Epithelial cell of alveolus of lung (primary cell): ENCODE measurements at places on chromosomes 4 and X. TPM values are rescaled to one million over a fixed set of nuclear protein-coding genes. Genes with fewer than 3 reads are reported as not detected.

HSFX2 gene
- total RNA-seq: 0.13 and 0.40 TPM in 2 replicates

SLC6A14 gene
- total RNA-seq: under 0.01 TPM in 1 of 2 replicates, not detected in the other

MAGEC2 gene
- total RNA-seq: not detected in 2 replicates

DDIT4L gene
- total RNA-seq: 0.26 and 0.40 TPM in 2 replicates

DGKK gene
- not detected in 2 replicates for total RNA-seq

CXCL10 gene
- total RNA-seq: 3.4 TPM in 1 of 2 replicates, not detected in the other

POU3F4 gene
- not detected in 2 replicates for total RNA-seq

NAP1L5 gene
- 4.7 and 7.3 TPM in 2 replicates for total RNA-seq

RNF212 gene
- not detected in 2 replicates for total RNA-seq

PLAC1 gene
- total RNA-seq: 0.24 and 1.4 TPM in 2 replicates

ETDC gene
- total RNA-seq: not detected in 2 replicates

ZFX gene
- 14.1 and 35.5 TPM in 2 replicates for total RNA-seq

SERPINA7 gene
- total RNA-seq: not detected in 2 replicates

MAP7D3 gene
- total RNA-seq: 7.7 and 12.2 TPM in 2 replicates

PAGE1 gene
- total RNA-seq: not detected in 2 replicates

NBDY gene
- total RNA-seq: 13.6 and 27.9 TPM in 2 replicates

SPANXB1 gene
- total RNA-seq: not detected in 2 replicates

PAPSS1 gene
- 30.6 and 46.9 TPM in 2 replicates for total RNA-seq

CTAG1A gene
- total RNA-seq: not detected in 2 replicates

MAGEA3 gene
- total RNA-seq: not detected in 2 replicates

DCLK2 gene
- 1.8 and 5.0 TPM in 2 replicates for total RNA-seq

CABS1 gene
- not detected in 2 replicates for total RNA-seq

GAGE12F gene
- total RNA-seq: not detected in 2 replicates

DCAF4L1 gene
- total RNA-seq: 0.13 and 0.16 TPM in 2 replicates

UGT2B17 gene
- total RNA-seq: not detected in 2 replicates

GPR50 gene
- total RNA-seq: not detected in 2 replicates

PTCHD1 gene
- total RNA-seq: 0.08 TPM in 1 of 2 replicates, not detected in the other

GPRASP3 gene
- total RNA-seq: 1.6 and 4.2 TPM in 2 replicates

TTC29 gene
- total RNA-seq: 0.08 and 0.26 TPM in 2 replicates

NEUROG2 gene
- not detected in 2 replicates for total RNA-seq

HSFX4 gene
- total RNA-seq: not detected in 2 replicates

FGF2 gene
- total RNA-seq: 24.0 and 40.2 TPM in 2 replicates

ARSJ gene
- total RNA-seq: 22.8 and 34.6 TPM in 2 replicates

PABPC5 gene
- total RNA-seq: 1.2 and 5.9 TPM in 2 replicates

CLTRN gene
- total RNA-seq: 0.32 and 0.78 TPM in 2 replicates

ZNF718 gene
- 2.8 and 5.9 TPM in 2 replicates for total RNA-seq

TNIP3 gene
- 0.39 TPM in 1 of 2 replicates, not detected in the other for total RNA-seq

CLCN5 gene
- total RNA-seq: 1.5 and 4.4 TPM in 2 replicates

RAB39B gene
- total RNA-seq: 1.7 TPM in 1 of 2 replicates, not detected in the other

CXCL3 gene
- total RNA-seq: 6.5 and 66.3 TPM in 2 replicates

STBD1 gene
- 5.0 and 6.9 TPM in 2 replicates for total RNA-seq

HPGDS gene
- not detected in 2 replicates for total RNA-seq

SPANXC gene
- not detected in 2 replicates for total RNA-seq

CT47A7 gene
- not detected in 2 replicates for total RNA-seq

SCD5 gene
- 7.4 and 17.9 TPM in 2 replicates for total RNA-seq

TCEAL6 gene
- not detected in 2 replicates for total RNA-seq

IBSP gene
- not detected in 2 replicates for total RNA-seq

DAPP1 gene
- total RNA-seq: 0.39 TPM in 1 of 2 replicates, not detected in the other

ZNF157 gene
- under 0.01 TPM in 1 of 2 replicates, not detected in the other for total RNA-seq

NPY2R gene
- not detected in 2 replicates for total RNA-seq
